ENCODE measurements at places on chromosomes 2 and 18.

- no peak for DNase-seq
Observed at GRCh38 chr2:25281522-25281921, 60.2 kb downstream of the DNMT3A start.

- no peak for DNase-seq
Observed at GRCh38 chr18:5997361-5997760, 102.0 kb upstream of the TMEM200C start.

GRCh38 chr2:173134703-173135102 is 59.1 kb downstream of the MAP3K20 start:
- DNase-seq, result no peak

DNA sequence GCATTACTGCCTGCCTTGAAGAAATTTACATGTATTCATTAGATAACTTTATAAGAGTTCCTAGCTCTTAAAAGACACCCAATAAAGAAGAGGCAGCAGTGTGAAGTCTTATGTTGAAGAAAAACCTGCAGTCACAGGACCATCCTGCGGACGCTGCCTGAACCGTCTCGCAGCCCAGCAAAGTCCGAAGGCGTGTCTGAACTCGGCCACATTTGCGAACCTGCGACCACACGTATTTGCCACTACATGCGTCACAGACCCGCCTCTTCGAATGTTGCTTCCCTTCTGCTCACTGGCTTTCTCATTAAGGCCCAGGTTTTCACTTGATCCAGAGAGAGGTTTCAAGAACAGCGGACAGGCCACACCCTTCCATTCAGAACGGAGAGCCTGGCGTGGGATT is 41.2 kb downstream of the CNGA3 start:
- DNase-seq, result no peak

DNA sequence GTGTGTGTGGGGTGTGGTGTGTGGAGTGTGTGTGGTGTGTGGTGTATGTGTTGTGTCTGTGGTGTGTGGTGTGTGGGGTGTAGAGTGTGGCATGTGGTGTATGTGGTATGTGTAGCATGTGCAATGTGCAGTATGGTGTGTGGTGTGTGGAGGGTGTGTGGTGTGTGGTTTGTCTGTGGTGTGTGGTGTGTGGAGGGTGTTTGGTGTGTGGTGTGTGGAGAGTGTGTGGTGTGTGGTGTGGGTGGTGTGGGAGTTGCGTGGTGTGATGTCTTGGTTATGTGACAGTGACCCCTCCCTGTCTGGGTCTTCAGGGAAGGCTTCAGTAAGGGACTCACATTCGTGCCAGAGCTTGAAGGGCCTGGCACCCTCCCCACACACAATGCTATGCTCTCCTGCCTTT is 718.2 kb upstream of the SOX11 start:
- DNase-seq, result no peak

DNA sequence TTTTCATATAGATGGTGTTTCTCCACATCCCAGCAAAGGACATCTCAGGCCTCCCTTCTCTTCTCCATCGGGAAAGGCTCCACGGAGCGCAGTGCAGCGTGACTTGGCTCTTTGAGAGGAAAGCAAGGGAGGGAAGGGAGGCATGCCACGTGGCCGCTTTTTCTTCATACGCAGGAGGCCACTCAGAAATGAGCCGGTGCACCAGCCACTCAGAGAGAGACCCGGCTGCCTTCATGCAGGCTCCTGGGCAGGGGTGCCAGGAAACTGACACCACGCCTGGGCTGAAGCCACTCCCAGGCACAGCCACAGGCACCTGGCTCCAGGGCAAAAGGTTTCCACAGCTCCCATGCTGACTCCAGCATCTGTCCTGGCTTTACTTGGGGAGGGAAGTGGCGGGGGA is 11.1 kb upstream of the LOXHD1 start:
- DNase-seq, result no peak

- no peak for DNase-seq
Observed at GRCh38 chr18:55048892-55049291, 89.6 kb upstream of the CCDC68 start.

DNA sequence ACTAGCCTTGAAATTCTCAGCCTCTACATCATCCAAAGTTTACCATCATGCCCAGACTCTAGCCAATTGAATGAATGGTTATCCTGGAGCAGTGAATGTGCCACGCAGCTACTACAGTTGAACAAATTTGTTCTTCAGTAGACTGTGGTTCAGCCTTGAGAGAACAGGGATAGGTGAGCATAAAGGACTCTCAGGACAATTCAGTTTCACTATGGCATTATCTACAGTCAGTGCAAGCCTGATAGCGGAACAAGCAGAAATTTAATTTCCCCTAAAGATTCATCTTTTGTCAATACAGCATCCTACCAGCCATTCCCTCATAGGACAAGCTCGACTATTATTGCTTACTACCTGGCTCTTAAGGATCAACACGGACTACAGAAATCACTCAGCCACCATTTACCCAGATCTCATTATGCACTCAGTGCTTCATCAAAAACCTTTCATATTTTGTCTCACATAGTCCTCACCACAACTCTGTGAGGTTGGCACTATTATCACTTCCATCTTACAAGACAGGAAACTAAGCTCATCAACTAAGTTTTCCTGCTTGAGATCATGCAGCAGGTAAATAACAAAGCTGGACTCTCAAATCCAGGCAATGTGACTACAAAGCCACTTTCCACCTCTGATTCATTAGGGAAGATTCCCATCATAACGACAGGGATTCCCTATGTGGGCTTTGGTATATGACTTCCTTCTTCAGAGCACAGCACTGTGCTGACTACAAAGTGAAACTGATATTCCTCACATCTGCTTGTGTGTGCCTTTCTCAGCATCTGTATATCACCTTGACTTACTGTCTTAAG is 181.5 kb upstream of the ACVR2A start:
- DNase-seq, result peak; percentile 54
